Mesenchymal stem cell (in vitro differentiated cells and primary cell): ENCODE measurements at places on chromosomes 11 and 22.

GRCh38 chr11:21148376-21148775 lies 479.0 kb downstream of the NELL1 start:
- H3K27ac ChIP-seq: no peak overlapping the region
- no peaks in the 10 kb centered on the region for H3K4me1 ChIP-seq
- H3K27me3 ChIP-seq: no peaks in the 10 kb centered on the region
- DNase-seq: no peak
- no peak overlapping the region for H3K4me3 ChIP-seq

DNA sequence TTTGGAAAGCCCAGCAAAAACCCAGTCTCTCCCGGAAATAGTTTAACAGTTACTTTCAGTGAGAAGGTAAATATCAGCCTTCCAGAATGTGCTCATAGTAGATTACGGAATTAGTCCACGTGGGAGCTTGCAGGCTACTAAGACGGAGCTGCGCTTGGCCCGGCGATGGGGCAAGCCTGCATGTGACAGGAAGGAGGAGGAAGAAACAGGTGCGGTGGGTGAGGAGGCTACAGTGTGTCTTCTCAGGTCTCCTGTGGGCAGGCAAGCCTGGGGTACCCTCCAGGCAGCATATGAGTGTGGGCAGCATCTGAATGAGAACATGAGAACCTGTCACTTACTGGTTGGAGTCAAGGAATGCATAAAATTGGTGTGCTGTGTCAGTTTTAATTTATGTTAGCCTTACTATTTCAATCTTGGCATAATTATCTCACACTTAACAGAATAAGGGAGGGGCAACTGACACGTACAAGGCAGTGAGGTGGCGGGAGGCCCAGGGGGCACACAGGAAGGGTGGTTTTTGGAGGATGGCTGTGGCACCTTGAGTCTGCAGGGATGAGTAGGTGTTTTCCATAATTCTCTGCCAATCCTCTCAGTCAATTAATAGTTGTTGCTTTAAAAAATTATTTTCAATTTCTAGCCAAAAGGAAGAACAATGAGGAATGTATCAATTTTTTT lies 35.7 kb downstream of the CLMP start:
- H3K4me1 ChIP-seq: peaks cover 4% of the 10 kb centered on the region
- no peak for DNase-seq
- no peak overlapping the region for H3K4me3 ChIP-seq

DNA sequence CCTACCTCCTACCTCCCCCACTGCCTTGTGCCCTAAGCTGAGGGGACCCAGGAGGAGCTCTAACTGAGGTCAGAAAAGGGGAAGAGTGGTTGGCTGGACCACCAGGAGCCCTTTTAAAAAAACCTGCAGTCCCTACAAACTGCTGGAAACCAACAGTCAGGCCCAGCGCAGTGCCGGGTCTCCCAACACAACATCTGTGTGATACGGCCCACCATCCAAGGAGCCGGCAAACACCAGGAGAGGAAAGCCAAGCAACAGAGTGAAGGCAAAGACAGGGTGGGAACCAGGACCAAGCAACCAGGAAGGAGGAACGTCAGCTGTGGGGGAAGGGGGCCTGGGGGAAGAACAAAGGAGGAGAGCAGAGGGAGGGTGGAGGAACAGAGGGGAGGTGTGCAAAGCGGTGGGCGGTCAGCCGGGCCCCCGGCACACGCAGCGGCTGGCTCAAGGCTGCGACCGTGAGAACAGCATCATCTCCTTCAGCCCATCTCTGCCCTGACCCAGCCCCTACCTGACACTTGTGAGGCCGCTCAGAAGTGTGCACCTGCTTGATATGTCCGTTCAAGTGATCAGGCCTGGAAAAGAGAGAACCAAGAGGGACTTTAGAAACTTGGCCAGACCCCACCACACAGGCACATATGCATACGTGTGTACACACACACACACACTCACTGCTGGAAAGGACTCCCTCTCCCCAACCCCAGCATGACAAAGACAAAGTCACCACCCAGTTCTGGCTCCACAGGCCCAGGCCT lies 3.6 kb downstream of the PATZ1 start:
- H3K36me3 ChIP-seq: peaks cover 43% of the 10 kb centered on the region
- H3K27me3 ChIP-seq: no peaks in the 10 kb centered on the region
- H3K4me1 ChIP-seq: peaks cover 36% of the 10 kb centered on the region
- no peak overlapping the region for H3K4me3 ChIP-seq

DNA sequence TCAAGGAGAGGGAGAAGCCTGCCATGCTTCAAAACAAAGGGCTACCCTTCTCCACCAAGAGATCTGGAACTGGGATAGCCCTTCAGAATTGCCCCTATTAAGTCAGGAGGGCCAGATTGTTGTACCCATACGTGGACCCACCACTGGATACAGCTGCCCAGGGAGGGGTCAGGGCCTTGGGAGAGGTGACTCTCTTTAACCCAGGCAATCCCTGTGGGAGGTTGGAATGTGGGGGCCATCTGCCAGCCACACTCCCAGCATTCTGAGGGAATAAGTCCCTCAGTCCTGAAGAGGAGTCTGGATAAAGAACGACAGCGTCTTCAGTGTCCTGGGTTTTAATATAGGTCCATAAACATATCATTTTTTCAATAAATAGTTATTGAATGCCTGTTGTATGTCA lies 588.2 kb upstream of the TENM4 start:
- no peaks in the 10 kb centered on the region for H3K36me3 ChIP-seq
- H3K4me3 ChIP-seq: no peak overlapping the region
- no peaks in the 10 kb centered on the region for H3K27me3 ChIP-seq

DNA sequence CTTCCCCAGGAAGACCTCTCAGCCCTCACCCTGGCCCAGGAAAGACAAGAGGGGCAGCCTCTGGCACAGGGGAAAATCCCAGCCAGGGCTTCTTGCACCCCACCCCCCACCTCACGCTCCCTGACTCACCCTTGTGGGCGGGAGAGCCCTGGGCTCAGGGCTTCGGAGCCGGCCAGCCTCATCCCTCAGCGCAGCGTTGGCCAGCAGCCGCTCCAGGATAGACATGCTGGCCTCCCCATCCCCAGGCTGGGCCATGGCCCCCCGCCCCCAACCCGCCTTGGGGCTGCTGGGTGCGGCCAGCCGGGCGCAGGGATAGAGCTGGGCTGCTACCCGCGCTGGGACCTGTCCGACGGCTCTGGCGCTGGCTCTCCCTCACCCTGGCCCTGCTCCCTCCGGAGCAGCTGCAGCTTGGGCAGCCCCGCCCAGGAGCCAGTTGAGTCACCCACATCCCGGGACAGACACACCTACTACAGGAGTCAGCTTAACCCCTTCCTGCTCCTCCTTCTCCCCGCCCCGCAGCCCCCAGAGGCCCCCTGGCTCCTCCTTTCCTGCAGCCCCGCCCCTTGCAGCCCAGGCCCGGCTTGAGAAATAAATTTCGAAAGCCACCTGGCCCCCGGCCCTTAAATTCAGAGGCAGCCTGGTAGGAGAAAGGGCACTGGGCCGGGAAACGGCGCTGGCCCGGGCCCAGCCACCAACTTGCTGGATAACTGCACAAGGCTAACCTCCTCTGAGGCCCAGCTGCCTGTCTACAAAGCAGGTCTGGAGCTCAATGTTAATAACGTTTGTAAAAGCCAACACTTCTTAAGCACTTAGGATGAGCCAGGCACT lies 13.4 kb downstream of the TNKS1BP1 start:
- DNase-seq: peak; percentile 97
- peaks cover 63% of the 10 kb centered on the region for H3K4me1 ChIP-seq
- H3K36me3 ChIP-seq: peaks cover 86% of the 10 kb centered on the region
- peak overlapping the region; percentile 67 for H3K4me3 ChIP-seq

GRCh38 chr11:65420979-65421793 lies 1.4 kb upstream of the NEAT1 start:
- H3K36me3 ChIP-seq: no peaks in the 10 kb centered on the region
- peak; percentile 100 for DNase-seq
- H3K4me1 ChIP-seq: peaks cover 35% of the 10 kb centered on the region

DNA sequence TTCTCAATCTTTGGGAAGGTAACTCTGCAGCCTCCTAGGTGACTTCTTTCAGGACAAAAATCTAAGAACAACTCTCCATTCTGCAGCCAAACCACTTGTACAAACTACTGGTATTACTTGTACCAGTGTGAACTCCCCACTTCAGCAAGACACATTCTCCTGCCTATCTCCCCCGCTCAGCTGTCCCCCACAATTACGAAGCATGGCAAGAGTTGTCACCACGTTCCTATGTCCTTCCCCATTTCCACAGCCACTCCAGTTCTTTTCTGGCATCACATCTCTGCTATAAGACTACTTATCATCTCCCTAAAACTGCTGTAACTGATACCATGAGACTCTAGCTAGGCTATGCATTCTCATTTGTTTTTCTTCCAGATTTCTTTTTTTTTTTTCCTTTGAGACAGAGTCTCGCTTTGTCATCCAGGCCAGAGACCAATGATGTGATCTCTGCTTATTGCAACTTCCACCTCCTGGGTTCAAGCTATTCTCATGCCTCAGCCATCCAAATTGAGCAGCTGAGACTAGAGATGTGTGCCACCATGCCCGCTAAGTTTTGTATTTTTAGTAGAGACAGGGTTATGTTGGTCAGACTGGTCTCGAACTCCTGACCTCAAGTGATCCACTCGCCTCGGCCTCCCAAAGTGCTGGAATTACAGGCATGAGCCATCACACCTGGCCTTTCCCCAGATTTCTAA lies 71.9 kb upstream of the CDON start:
- peaks cover 93% of the 10 kb centered on the region for H3K27me3 ChIP-seq
- DNase-seq: no peak
- H3K27ac ChIP-seq: no peak overlapping the region

GRCh38 chr11:122392508-122392907 lies 263.0 kb upstream of the UBASH3B start:
- no peaks in the 10 kb centered on the region for H3K36me3 ChIP-seq
- no peak for DNase-seq
- no peak overlapping the region for H3K27ac ChIP-seq
- no peaks in the 10 kb centered on the region for H3K27me3 ChIP-seq

- H3K36me3 ChIP-seq: no peaks in the 10 kb centered on the region
- no peak overlapping the region for H3K4me3 ChIP-seq
- DNase-seq: no peak
- H3K27me3 ChIP-seq: no peaks in the 10 kb centered on the region
- H3K4me1 ChIP-seq: no peaks in the 10 kb centered on the region
- no peak overlapping the region for H3K27ac ChIP-seq
Measured at GRCh38 chr11:104928811-104929210, 30.6 kb upstream of the CASP12 start.

GRCh38 chr11:35524780-35525179 lies 636 bp downstream of the PAMR1 start:
- H3K27ac ChIP-seq: no peak overlapping the region
- peak; percentile 61 for DNase-seq
- no peaks in the 10 kb centered on the region for H3K27me3 ChIP-seq
- no peak overlapping the region for H3K4me3 ChIP-seq
- H3K4me1 ChIP-seq: peaks cover 9% of the 10 kb centered on the region

DNA sequence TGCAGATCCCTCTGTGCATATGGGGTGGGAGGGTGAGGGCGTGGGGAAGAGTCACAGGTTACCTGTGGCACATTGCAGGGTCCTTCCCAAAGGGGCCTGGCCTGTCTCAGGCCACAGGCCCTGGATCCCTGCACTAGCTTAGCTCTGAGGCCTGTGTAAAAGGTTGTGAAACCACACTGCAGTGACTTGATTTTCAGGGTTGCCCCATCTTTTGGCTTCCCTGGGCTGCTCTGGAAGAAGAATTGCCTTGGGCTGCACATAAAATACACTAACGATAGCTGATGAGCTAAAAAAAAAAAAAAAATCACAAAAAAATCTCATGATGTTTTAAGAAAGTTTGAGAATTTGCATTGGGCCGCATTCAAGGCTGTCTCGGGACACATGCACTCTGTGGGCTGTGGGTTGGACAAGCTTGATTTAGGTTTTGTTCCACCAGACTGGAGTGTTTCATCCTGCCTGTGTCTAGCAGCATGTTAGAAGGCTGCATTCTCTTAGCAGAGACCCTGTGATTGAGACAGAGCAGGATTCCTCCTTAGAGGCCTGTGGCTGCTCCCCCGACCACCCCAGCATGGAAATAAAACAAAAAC lies 35.9 kb upstream of the TREH start:
- peak; percentile 23 for DNase-seq
- H3K27ac ChIP-seq: no peak overlapping the region
- H3K36me3 ChIP-seq: no peaks in the 10 kb centered on the region

DNA sequence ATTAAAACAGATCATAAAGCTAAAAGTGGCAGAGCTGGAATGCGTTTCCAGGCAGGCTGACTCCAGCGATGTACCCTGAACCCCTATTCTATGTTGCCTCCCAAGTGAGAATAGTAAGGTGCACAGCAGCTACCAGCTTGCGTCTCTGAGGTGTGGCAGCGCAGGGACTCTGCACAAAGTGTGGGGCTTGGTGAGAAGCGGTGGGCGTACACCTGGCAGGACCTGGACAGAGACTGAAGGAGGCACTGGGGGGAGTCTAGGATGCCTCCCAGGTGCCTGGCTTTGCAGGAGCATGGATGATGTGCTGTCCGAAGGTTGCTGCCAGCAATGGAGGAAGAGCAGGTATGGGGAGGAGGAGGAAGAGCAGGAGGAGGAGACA lies 42.9 kb downstream of the AMPD3 start:
- H3K4me1 ChIP-seq: peaks cover 4% of the 10 kb centered on the region
- no peak for DNase-seq
- H3K4me3 ChIP-seq: no peak overlapping the region

GRCh38 chr11:30960387-30960992 lies 374.3 kb upstream of the MPPED2 start:
- no peak overlapping the region for H3K4me3 ChIP-seq
- H3K36me3 ChIP-seq: no peaks in the 10 kb centered on the region
- DNase-seq: peak; percentile 1
- no peaks in the 10 kb centered on the region for H3K27me3 ChIP-seq

DNA sequence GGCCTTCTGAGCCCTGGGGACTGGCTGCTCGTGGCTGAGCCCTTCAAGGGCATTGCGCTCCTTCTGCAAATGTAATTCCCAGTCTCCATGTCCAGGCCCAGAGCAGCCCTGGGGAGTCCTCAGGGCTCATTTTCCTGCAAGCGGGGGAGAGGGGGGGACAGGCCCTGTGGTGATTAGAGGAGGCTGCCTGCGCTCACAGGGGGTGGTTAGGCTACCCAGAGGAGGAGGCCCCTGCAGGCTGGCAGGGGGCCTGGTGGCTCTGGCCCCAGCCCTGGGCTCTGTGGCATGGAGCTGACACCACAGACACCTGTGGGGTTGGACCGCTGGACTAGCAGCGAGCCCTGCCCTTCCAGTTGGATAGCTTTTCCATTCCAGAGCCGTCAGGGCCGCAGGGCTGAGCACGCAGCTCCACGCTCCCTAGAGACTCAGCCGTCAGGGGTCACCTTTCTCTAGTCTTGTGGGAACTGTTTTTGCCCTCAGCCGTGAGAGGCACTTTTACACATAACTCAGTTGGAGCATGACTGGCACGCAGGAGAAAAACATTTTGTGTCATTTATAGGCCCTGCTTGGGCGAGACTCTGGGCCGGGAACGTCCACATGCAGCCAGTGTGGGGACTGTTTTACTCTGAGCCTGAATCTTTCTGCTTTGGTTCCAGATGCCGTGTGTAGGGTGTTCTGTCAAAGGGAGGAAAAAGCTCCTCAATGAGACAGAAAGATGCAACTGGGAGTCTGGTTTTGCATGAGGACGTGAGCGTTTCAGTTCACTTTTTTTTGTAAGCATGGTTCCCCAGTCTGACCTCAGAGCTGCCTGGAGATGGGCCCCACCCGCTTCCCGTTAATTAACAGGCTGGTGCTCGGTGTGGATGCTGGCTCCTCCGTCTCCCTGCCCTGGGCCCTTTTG lies 58.1 kb downstream of the LRP5 start:
- no peaks in the 10 kb centered on the region for H3K27me3 ChIP-seq
- peaks cover 47% of the 10 kb centered on the region for H3K4me1 ChIP-seq
- H3K4me3 ChIP-seq: no peak overlapping the region
- peak overlapping the region; percentile 53 for H3K27ac ChIP-seq
